ENCODE measurements at places on chromosomes 1 and 21. TPM values are rescaled to one million over a fixed set of nuclear protein-coding genes. Genes with fewer than 3 reads are reported as not detected.

The UMODL1 gene
- not detected for total RNA-seq

The CD1B gene
- not detected for total RNA-seq

The SLAMF1 gene
- 0.13 TPM for total RNA-seq

The LCE1C gene
- not detected for total RNA-seq

The PEAR1 gene
- 10.9 TPM for total RNA-seq

The RGS8 gene
- not detected for total RNA-seq

The PRR9 gene
- total RNA-seq, result not detected

The KLHDC9 gene
- 1.7 TPM for total RNA-seq

The GJB5 gene
- total RNA-seq, result not detected

Data from dermis microvascular lymphatic vessel endothelial cell (primary cell).